ENCODE measurements at places on chromosomes 2 and 18.
A peak's percentile ranks its signal among the peaks of the same experiment; 100 is the strongest.

GRCh38 chr18:37493352-37493935 lies 72.2 kb downstream of the CELF4 start:
- no peak for DNase-seq

DNA sequence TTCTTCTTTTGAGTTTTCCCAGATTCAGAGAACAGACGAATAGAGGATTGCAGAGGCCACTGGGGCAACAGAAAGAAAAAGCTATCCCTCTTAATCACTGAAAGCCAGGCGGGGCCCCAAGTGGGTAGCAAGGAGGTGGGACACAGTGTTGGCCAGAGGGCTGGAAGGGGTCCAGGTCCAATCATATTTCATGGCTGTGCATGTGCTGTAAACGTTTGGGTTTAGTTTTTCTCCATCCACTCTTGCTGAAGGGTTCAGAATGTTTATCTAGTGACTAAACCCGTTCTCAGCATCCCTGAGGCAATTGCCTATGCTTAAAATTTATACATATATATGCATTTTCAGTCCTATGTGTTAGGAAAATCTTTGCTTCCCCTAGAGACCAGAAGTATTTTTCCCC lies 99.4 kb upstream of the EPHA4 start:
- DNase-seq: no peak

DNA sequence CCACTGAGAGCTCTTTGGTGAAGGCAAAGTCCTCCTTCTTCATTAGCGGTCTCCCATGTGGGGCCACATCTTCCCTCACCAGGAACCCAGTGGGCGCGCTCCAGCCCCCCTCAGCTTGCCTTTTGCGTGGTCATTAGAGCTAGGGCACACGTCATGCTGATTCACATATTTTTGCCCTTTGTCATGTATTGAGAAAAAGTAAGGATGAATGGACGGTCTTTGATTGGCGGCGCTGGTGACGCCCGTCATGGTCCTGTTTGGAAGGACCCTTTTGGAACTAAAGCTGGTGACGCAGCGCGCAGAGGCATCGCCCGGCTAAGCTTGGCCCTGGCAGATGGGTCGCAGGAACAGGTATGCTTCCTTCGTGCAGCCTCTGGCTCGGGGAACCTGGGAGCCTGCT lies 3.1 kb downstream of the SLC14A1 start:
- no peak for DNase-seq

DNA sequence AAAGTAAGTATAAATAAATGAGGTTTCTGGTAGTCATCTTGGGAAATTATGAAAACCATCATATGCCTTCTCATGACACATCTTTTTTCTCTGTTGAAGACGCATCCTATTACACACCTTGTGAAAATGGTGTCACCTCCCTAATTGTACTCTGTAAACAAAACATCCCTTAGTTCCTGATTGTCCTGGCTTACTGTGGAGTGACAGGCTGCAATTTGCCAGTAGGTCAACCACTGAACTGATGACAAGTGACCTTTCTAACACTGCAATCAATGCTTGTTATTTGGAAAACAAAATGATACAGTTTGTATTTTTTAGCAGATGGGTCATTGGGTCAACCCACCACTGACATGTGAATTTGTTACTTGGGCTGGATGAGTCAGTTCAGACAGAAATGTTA lies 219.5 kb downstream of the PTPRM start:
- no peak for DNase-seq

DNA sequence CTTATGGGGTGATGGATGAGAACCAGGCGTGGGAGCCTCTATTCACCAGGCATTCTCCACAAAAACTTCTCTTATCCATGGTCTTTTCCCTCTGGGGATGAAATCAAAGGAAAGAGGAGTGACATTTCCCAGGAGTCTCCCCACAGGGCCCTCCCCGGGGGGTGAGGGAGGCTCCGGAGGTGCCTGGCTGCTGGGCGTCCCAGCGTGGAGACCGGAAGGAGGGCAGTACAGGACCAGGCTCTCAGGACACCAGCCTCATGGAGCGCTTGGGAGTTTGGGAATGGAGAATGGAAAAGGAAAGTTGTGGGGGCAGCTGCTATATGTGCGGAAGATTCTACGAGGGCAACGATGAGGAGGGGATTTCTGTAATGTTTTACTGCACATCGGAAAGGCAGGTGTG lies 22.1 kb downstream of the CIB4 start:
- DNase-seq: no peak

DNA sequence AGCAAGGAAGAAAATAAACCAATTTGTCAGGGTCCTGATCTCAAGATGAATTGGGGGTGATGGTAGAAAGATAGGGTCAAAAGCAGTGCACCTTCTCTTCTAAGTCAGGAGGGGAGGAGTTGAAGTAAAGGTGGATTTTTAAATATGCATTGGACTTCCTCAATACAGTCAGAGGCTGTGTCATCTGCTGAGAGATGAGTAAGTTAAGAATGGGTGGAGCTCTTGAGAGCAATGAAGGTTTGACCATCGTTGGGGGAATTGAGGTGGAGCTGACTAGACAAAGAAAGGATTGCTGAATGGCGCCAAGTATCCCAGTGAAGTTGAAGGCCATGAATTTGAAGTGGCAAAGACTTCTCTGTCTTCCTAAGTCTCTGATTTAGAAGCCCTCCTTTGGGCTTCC lies 18.4 kb upstream of the CPO start:
- DNase-seq: no peak

- no peak for DNase-seq
Measured at GRCh38 chr2:110766291-110766690, 33.9 kb downstream of the ACOXL start.

DNA sequence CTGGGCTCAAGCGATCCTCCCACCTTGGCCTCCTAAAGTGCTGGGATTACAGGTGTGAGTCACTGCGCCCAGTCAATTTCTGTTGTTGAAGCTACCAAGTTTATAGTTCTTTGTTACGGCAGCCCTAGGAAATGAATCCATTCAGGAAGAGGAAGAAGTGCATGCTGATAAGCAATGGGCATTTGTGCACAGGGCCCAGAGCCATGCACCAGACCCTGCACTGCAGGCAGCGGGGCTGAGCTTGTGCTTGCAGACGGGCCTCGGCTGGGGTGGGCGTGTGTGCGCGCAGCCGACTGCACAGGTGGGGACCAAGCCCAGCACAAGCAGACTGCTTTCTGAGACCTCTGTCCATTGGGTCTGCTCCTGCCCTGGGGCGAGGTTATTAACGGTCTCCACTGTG lies 144.6 kb downstream of the CABLES1 start:
- no peak for DNase-seq

DNA sequence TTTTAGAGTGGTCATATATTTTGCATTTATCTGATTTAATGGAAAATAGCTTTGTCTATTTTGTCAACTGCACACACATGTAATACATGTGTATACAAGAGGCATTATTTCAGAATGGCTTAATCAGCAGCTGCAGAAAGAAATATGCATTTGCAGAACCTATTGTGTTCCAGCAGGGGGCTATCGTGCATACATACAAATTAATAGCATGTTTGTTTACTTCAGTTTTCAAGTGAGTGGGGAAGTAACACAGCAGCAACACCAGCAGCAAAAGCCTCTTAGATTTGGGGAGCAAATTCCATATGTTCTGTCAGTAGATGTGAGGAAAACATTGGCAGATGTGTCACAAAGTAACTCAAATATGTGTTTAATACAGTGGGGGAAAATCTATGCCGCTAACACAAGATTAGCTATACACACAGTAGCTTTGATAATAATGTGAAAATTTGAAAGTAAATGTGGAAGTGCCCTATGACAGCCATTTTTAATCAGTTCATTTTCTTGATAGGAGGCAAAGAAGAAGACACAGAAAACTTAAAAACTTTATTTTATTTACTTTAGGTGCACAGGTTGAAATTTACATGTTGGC lies 218.1 kb downstream of the WDR7 start:
- peak; percentile 57 for DNase-seq

DNA sequence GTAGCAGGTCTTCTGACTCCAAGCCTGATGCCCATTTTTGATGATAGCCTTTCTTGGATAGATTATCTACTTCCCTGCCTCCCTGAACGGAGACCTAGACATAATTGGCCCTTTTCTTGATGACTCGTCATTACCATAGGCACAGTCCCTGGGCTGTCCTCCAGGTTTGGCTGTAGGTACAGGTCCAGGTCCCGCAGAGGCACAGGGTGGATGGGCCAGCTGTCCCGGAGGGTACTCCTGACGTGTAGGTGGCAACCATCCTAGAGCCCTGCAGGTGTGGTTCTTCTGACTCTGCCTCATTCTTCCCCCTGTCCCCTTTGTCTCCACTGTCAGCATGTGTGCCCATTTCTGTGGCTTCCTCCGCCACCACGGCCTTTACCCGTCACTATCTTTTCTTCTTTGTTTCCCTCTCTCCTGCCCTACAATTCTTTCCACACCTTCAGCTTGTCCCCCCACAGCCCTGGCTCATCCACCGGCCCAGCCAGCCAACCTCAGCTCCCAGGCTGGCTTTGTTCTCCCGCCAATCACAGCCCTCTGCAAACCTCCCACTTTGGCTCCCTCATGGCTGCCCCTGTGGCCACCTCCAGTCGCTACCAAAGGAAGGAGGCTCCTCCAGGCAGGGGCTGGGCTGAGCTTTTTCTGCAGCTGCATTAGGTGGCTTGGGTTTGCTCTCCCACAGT lies 102.8 kb downstream of the SMAD7 start:
- no peak for DNase-seq

- DNase-seq: no peak
Measured at GRCh38 chr2:209582281-209582680, 158.4 kb downstream of the MAP2 start.

GRCh38 chr2:136254681-136255080 lies 136.7 kb upstream of the CXCR4 start:
- no peak for DNase-seq

Measured in eye (tissue), 1 donor.